ENCODE measurements at places on chromosomes 13 and 19.

DNA sequence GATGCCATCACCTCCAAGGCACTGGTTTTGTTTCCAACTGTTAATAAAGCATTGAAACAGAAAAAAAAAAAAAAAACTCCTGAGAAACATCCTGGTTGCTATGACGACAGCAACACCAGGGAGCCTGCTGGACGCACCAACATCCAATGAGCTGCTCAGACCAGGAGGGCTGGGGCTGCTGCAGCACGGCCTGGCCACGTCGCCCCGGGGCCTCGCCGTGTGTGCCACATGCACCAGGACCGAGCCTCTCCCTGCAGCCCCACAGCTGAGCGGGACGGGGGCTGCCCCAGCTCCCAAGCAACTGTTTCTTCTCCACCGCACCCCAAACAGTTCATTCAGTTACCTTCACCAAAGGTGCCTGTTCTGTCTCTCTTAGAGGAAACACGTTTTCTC, 54.5 kb downstream of the RASA3 start:
- DNase-seq, result no peak

- DNase-seq, result no peak
Observed at GRCh38 chr19:32372726-32373517, 27.5 kb downstream of the ZNF507 start.

DNA sequence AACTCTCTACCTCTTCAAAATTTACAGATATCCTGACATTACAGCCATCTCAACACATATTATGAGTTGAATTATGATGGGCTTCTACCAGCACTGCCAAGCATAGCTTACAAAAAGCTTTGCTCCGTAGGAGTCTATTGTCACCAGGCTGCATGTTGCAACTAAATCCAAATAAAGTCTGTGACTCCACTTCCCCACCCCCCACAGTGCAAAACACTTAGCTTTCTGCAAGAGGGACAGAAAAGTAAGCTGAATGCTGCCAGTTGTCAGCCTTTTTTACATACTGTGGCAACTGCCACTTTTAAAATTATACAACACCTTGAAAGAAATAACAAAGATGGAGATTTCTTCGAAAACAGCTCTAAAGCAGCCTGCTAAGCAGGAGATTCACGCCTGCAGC, 189.1 kb downstream of the FGF14 start:
- DNase-seq, result no peak

DNA sequence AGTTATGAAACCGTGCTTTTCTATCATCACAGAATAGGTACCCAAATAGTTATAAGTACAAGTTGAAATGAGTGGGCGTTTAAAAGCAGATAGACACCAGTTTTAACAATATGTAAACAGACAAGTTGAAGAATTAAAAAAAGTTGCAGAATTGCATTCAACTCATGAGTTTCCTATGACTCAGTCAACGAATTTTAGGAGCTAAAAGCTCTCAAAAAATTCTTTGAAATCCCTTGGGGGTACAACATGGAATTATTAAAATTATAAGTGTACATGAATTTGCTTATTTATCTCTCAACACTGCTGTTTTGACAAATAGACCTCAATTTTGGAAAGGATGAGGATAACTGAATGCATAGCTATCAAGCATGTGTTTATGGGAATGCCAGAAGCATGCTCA, 693.4 kb downstream of the PCDH9 start:
- DNase-seq, result no peak

GRCh38 chr19:33558151-33558550, 36.6 kb upstream of the PEPD start:
- no peak for DNase-seq

- DNase-seq, result no peak
Observed at GRCh38 chr19:14106840-14107239, 10.7 kb downstream of the PRKACA start.

- DNase-seq, result no peak
Observed at GRCh38 chr13:23899555-23899954, 2.3 kb upstream of the C1QTNF9B start.

DNA sequence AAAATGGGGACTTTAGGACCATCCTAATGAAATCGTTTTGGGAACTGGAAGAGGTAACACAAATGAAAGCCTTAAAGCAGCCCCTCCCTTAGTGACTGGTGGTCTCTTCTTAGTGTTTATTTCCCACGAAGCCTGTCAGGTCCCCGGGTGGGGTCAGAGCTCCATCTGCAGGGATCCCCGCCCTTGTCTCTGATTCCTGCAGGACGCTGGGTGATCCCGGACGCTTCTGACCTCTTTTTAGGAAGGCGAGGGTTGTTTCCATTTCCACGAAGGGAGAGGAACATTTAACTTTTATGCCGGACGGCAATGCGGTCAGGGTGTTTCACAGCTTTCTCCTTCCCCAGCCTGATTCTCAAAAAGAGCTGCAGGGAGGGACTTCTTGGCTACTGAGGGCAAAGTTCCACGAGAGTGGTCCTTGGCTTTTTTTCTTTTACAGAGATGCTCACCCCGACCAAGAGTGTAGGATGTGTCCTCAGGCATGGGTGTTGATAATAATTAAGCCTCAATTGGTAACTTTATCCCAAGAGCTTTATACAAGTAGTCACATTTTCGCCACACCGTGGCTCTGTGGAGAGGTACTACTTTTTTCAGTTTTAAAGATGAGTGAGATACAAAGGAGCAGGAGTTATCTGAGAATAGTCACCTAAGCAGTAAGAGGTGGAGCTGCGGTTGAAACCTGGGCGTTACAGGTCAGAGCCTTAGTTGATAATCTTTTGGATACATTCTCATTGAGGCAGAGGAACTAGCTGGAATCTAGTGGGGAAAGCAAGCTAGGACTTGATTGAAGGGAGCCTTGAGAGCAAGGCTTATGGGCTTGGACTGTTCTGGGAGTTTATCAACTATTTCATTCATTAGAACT, 813 bp downstream of the ZNF284 start:
- no peak for DNase-seq

- no peak for DNase-seq
Observed at GRCh38 chr13:99528547-99528946, 27.3 kb downstream of the TM9SF2 start.

DNA sequence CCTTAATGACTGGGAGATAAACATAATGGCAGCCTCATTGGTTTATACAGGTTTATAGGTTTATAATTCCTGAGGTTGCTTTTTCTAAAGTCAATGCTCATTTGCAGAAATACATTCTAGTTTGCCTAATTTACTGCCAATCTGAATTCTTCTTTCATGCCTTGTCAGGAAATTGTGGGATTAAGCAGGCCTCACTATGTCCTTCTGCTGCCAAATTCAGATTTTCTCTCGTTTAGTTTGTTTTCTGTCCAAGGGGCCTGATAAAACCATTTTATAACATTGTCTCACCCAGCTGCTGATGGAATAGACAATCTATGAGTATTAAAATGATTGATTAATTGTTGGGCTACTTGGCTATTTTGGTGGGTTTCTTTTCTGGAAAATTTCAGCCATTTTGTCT, 42.4 kb upstream of the OBI1 start:
- no peak for DNase-seq

GRCh38 chr13:108326309-108326708, 56.8 kb downstream of the TNFSF13B start:
- no peak for DNase-seq

- DNase-seq, result no peak
Observed at GRCh38 chr19:30547246-30547645, 175.1 kb downstream of the ZNF536 start.

Data from stimulated activated CD4-positive, alpha-beta T cell treated with anti-CD3 and anti-CD28 coated beads, Interleukin-12 subunit alpha, Interleukin-12 subunit beta, amount 100 ng/mL, for 48 hours (primary cell).